ENCODE measurements at places on chromosomes 3 and 15.

- peak; percentile 58 for DNase-seq
Observed at GRCh38 chr3:87410110-87410509, 133.7 kb upstream of the POU1F1 start.

- DNase-seq: no peak
Observed at GRCh38 chr3:16841904-16842271, 42.9 kb upstream of the PLCL2 start.

DNA sequence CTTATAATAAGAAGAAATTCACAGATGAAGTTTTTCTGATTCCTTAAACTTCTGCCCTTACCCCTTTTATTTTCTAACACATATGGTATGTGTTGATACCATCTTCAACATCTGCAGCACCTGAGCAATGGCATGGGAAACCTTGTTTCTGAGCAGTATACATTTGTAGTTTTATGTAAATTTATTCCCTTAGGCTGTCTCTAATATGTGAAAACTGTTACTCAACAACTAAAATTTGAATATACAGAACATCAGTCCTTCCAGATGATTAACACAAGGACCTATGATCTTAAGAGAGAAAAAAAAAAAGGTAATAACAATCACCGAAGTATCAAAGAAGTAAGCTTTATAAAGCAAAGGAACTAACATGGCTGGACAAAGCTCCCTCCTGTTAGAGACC, 190.5 kb downstream of the TBC1D5 start:
- DNase-seq: no peak

- DNase-seq: no peak
Observed at GRCh38 chr3:132973441-132973840, 64.8 kb upstream of the TMEM108 start.

DNA sequence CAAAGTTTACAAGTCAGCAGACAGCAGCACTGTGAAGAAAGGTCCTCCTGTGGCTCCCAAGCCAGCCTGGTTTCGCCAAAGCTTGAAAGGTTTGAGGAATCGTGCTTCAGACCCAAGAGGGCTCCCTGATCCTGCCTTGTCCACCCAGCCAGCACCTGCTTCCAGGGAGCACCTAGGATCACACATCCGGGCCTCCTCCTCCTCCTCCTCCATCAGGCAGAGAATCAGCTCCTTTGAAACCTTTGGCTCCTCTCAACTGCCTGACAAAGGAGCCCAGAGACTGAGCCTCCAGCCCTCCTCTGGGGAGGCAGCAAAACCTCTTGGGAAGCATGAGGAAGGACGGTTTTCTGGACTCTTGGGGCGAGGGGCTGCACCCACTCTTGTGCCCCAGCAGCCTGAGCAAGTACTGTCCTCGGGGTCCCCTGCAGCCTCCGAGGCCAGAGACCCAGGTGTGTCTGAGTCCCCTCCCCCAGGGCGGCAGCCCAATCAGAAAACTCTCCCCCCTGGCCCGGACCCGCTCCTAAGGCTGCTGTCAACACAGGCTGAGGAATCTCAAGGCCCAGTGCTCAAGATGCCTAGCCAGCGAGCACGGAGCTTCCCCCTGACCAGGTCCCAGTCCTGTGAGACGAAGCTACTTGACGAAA, 24.2 kb downstream of the STARD5 start:
- DNase-seq: no peak

DNA sequence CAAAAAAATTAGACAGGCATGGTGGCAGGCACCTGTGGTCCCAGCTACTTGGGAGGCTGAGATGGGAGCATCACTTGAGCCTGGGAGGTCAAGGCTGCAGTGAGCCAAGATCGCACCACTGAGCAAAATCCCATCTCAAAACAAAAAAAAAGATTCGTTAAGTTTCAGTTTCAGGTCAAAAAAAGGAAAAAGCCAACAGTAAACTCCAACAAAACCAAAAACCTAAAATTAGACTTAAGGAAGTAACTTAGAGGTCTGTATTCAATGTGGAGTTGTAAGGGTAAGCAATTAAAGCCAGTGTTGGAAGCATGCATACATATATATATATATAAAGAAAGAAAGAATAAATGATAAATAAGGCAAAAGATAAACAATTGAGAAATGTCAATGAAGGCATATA, 11.8 kb downstream of the KPNA1 start:
- DNase-seq: no peak

Data from AG20443 (cell line).